ENCODE measurements at places on chromosomes 16 and 17.
A peak's percentile ranks its signal among the peaks of the same experiment; 100 is the strongest.

GRCh38 chr16:16041196-16041892 is 91.9 kb downstream of the ABCC1 start:
- DNase-seq, result no peak

DNA sequence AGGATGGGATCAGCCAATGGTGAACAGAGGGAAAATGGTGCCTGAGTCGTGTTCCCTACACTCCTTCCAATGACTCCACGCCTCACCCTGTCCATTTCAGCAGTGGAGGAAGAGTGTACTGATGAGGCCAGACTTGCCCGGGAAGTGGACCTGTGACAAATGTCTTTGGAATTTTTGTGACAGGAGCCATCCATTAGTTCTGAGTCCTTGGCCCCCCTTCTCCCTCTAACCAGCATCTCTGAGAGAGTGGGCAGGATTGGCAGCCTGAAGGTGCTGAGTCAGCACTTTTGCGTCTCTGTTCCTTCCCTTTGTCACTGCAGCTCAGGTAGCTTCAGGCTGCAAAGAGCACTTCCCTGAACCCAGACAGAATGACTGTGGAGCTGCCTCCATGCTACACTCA is 30.8 kb downstream of the BEAN1 start:
- no peak for DNase-seq

GRCh38 chr16:11207646-11208045 is 48.4 kb downstream of the SOCS1 start:
- DNase-seq, result no peak

GRCh38 chr16:85603203-85603755 is 9.8 kb upstream of the GSE1 start:
- no peak for DNase-seq

DNA sequence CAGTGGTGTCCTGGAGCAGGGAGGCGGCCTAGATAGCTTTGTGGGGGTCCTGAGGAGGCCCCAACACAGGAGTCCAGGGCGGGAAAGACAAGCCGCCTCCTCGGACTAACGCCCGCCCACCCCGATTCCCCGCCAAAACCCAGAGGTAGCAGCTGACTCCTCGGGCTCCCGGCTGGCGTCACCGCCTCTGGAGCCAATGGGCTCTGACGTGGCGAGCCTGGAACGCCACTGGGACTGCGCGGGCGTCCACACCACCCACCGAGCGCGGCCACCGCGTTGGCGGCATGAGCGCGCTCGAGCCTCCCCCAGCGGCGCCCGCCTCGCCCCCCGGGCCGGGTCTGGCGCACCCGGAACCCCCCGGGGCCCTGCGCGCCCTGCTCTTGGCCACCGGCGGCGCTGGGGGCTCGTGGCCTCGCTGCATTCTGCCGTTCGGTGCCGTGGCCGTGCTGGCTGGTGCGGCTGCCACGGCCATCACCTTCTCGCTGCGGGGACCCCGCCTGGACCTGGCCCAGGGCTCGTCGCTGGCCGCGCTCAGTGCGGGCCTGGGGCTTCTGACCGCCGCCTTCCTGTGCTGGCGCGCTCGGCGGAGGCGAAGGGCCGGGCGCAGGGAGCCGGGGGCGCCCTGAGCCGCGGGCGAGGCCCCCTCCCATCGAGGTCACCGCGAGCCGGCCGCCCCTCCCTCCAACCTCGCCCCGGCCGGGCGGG is 3.4 kb upstream of the NTN3 start:
- DNase-seq, result no peak

DNA sequence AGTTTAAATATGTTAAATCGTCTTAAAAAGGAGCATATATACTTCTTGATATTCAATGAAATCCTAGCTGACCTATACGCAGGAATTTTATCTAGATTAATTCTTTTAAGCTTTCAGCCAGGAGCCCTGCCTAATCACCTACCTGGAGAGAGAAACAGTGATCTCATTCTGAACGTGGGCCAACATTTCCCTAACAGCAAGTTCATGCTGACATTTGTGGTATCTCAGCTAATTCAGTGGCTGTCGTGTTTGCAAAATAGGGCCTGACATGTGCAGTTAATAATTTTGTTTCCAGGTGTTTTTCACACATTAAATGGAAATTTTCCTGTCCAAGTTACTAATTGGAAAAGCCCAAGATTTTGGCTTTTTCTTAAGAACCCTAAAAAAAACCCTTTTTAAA is 17.4 kb downstream of the KRT24 start:
- no peak for DNase-seq

- DNase-seq, result no peak
Measured at GRCh38 chr16:1290860-1291575, 18.4 kb upstream of the UBE2I start.

GRCh38 chr17:4548721-4549531 is 6.3 kb downstream of the MYBBP1A start:
- DNase-seq, result no peak

GRCh38 chr17:58520843-58521430 is 6.5 kb upstream of the MTMR4 start:
- no peak for DNase-seq

- DNase-seq, result no peak
Measured at GRCh38 chr17:33642002-33642401, 348.9 kb upstream of the ASIC2 start.

DNA sequence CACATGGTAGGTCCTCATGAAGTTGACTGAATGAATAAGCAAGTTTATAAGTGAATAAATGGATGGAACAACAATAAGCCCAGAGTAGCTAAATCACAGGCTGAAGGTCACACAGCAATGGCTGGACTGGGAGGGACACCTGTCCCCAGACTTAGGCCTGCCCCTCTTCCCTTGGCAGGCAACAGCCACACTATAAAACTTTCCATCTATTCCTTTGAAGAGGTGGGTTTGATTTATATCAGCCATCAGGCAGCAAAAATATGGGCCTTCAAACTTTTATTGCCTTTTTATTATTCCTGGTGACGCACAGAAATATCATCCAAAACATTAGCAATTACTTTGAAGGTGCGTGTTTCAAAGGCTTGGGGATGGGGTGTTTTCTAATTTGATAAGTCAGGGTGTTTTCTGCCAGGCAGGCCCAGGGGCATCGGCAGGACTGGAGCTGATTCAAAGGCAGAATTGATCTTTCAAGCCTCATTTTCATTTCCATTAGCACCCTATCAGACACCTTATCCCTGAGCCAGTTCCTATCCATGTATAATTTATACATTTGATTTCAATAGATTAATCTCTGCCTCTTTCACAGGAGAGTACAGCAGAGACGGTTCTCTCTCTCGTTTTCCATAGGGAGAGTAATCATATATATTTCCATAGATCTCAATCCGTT is 67.2 kb upstream of the LYRM9 start:
- no peak for DNase-seq

DNA sequence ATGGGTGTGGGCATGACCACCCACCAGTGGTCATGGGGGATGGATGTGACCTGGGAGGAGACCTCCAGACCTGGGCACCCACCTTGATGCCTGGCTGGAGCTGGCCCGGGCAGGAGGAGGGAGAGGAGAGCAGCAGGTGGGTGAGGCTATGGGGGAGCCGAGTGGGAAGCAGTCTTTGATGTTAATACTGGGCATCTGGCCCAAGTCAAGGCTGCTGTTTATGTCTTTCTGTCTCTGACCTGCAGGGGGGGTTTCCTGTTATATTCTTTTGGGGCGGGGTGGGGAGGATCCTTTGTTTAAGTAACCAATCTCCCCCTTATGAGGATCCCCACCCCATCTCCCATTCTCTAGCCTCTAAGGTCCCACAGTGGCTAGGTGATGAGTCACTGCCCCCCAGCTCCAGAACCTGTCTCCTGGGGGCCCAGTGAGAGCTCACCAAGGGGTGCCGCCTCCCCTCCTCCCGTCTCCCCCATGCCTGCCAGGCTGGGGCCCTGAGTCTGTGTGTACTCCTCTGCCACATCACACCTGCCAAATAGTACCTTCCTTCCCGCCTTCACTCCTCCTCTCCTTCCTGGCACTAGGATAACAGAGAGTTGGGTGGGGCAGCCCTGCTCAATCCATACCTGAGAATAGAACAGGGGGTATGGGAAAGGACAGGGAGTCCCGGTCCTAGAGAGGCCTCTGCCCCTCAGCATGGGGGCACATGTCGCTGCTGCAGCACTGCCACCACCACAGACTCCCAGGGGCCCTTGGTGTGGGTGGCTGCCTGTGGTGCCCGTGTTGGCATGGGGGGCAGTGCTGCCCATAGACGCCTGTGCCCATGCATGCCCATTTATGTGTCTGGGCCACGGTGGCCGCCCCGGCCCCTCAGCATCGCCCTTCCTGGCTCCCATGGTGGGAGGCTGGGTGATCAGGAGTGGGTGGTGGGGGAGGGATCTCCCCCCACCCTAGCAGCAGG is 7.3 kb downstream of the THRA start:
- DNase-seq, result peak; percentile 34

GRCh38 chr16:58661199-58661830 is 23.3 kb downstream of the SLC38A7 start:
- no peak for DNase-seq

- DNase-seq, result no peak
Measured at GRCh38 chr16:69201291-69201690, 14.3 kb downstream of the SNTB2 start.

DNA sequence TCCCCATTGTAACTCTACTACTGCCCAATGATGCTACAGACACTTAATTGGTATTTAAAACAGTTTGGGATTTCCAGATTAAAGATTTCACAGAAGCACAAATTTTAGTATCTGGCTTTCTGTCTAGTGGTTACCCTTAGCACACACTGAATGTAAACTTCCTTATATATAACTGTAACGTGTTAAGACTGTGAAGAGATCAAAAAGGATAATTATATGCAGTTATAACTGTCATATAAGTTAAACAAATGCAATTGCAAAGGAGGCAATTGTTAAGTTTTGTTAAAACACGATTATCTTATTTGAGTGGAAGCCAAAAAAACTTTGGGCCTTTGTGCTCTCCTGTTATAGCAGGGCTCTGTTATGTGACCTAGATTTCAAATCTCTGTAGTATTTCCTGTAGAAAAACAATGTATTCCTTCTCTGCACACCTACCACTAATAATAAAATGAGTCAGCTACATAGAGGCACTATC is 147.9 kb downstream of the STXBP4 start:
- no peak for DNase-seq

GRCh38 chr16:80463326-80463725 is 77.5 kb upstream of the DYNLRB2 start:
- DNase-seq, result no peak

- DNase-seq, result no peak
Measured at GRCh38 chr16:57637965-57638364, 9.5 kb downstream of the ADGRG1 start.

- DNase-seq, result no peak
Measured at GRCh38 chr17:36730857-36731490, 129.6 kb downstream of the MRM1 start.

DNA sequence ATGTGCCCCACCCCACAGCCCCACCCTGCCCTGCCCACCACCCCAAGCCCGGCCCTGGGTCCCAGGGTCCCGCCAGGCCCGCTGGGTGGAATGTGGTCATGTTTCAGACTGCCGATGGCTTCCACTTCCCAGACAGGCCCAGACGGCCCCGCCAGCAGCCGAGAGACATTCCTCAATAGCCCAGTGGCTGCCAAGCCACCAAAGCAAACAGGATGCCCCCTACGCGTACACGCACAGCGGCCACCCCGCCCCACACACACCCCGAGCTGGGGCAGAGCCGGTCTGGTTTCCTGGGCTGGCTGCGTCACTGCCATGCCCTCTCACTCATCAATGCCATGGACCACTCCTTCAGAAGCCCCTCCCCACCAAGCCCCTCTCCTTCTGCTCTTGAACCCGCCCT is 1.2 kb upstream of the KRT17 start:
- no peak for DNase-seq

DNA sequence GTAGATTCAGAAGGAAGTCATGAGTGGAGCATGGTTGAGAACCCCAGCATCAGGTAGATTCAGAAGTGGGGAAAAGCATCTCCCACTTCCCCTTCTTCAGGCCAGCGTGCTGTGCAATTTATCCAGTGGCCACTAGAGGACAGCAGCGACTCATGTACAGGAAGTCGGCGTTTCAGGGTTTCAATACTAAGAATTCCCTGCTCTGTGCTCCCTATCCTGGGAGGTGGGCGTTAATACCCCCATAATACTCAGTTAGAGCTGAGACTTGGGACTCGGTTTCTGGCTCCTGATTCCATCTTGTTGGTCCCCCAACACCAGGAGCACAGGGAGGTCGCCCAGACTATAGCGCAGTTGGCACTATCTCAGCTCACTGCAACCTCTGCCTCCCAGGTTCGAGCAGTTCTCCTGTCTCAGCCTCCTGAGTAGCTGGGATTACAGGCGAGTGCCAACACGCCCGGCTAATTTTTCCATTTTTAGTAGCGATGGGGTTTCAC is 75.3 kb upstream of the AMZ2 start:
- DNase-seq, result peak; percentile 76

GRCh38 chr17:36063786-36064541 is at the start of gene CCL18:
CCL18 (plus strand) TSS chr17:36064272; CDS start chr17:36064343, 71 bp downstream.
- DNase-seq, result no peak

DNA sequence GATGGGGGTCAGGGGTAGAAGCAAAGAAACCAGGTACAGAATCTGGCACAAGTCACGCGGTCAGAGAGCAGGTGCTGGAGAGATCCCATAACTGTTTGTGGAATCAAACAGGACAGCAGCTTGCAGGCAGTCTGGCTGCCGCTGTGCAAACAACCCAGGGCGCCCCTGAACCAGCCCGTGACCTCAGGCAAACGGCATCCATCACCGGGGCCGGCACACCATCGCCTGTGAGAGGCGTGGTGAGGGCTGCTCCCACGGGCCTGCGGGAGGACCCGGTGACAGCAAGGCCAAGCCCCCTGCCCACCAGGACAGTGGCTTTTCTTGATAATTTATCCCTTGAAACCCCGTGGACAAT is 47.9 kb downstream of the CBFA2T3 start:
- DNase-seq, result no peak

DNA sequence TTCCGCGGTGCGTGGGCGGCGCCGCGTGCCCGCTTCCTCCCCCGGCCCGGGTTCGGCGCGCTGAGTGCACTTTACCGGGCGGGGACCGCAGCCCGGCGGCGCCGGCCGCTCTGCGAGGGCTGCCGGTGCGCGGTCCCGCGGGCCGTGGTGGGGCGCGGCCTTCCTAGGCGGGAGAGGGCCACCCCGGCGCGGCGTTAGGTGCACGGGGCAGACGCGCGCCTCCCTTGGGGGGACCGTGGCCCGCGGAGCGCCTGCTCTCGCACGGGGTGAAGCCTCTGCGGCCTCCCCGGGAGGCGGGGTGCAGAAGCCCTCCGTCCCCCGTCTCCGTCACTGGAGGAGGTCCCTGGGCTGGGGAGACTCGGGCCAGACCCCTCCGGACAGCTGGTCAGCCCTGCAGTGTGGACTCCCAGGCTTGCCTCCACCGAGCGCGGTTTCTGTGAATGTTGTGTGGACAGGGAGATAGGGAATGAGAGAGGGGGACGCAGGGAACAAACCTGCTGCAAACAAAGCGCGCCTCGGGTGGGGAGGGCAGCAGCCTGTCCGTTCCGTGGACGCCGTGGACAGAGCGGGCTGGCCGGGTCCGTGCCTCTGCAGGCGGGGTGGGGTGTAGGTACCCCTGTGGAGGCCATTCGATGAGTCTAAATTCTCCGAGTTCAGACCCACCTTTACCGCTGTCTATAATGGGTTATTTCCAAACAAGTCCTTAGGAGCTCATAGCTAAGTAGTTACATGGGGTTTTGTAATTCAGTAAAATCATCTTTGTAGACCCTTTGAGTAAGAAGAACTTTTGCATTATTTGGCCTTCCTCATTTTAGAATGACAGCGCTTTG is 721 bp downstream of the TBCD start:
- DNase-seq, result no peak

Measured in activated CD4-positive, alpha-beta T cell treated with anti-CD3 and anti-CD28 coated beads, Interleukin-2, amount 50 U/mL, for 1 hour (primary cell).